Astrocyte (in vitro differentiated cells and primary cell): ENCODE measurements at places on chromosomes 2 and 18. TPM values are rescaled to one million over a fixed set of nuclear protein-coding genes. Genes with fewer than 3 reads are reported as not detected.

- DNase-seq = no peak
Measured at GRCh38 chr2:64487256-64488049, 33.5 kb downstream of the LGALSL start.

GRCh38 chr2:195049372-195050031, 607.5 kb upstream of the SLC39A10 start:
- peak; percentile 47 for DNase-seq

DNA sequence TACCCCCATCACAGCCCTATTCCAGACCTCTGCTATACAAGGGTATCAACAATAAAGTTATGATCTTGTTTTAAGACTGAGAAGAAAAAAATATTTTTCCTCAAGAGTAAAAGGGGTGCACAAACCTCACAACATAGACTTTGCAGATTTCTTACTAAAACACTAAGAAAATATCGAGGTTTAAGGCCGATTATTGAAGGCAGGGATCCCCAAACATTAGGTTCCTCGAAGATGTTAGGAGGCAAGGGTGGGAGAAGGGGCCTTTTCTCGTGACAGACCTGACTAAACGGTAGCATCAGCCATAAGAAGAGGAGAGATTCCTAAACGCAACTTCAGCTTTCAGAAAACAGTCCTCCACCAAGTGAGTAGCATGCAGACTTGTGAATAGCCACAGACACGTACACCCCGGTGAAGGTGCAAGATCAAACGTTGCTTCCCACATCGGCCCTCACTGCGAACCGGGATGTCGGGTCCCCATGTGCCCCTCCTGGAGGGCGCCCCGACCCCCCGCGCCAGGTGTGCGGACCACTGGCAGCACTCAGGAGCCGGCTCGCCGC, 678 bp downstream of the PIAS2 start:
- DNase-seq = peak; percentile 44

DNA sequence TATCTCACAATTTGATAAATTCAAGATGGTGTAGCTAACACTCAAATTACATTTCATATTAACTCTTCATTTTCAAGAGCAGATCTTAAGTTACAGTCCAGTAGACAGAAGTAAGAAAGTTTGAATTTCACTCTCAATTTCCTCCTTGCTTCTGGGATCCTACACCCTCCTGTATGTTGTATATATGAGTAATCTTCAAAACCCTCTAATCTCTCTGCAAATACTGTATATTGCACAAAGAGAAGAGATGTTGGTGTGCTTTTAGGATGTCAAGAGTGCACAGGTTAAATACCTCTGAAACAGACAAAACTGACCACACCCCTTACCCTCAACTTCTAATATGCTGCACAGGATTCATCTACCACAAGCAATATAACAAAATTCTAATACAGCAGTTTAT, 6.7 kb downstream of the CHST9 start:
- DNase-seq = no peak

DNA sequence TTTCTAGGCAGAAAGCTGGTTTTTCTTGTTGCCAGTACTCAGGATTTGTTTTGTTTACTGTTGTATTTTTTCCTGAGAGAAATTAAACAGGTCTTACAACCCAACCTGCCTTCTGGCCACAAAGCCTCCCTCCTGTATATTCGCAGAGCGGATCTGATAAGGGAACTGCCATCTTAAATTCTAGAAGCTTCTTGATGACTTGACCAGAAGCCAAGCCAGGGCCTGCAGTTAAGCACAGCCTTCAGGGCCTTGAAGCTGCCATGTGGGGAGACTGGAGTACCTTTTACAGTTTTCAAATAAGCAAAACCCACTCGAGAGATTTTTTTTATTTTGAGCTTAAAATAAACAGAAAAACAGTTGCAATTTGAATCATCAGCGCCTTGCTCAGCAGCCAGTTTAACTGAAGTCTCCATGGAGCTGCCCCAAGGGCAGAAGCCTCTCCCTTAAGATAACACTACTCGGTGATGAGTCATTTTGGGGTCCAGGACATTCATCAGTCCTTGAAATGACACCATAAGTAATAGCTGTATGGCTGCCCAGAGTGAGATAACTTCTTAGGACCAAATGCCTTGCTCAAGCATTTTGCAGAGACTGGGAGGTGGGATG, 51.5 kb upstream of the PHLPP1 start:
- DNase-seq = peak; percentile 69

GRCh38 chr2:186903216-186903615, 54.2 kb upstream of the ZSWIM2 start:
- peak; percentile 8 for DNase-seq

GRCh38 chr2:127063701-127064590, 43.0 kb downstream of the BIN1 start:
- no peak for DNase-seq

DNA sequence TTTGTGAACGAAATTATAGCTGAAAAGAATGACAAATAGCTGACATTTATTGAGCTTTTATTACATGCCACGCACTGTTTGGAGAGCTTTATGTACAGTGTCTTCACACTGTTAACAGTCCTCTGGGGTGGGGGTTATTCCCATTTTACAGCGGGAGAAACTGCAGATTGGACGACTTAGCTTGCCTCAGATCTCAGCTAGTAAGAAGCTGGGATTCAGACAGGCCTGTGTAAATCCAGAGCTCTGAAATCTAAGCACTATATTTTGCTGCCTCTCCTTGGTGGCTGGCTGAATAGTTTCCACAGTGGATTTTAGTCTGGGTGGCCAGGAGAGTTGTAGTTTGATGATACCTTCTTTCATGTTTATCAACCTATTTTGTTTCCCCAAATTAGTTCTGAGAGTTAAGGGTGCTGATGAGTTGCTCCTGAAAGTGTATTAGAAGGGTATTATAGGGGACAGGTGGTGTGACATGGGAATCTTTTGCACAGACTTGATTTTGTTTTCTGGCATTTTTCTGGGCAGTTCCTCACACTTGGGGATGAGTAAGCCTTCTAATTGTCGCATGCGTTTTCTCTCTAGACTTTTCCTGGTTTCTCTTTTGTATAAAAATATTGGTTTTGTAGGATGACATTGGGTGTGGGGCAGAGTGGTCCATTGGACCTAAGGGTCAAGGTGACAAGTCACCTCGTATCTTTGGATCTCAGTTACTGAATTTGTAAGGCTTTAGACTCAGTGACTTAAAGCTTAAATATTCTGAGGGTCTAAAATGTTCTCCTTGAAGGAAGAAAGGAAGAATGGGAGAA, 1.5 kb downstream of the ACSL3 start:
- no peak for DNase-seq

DNA sequence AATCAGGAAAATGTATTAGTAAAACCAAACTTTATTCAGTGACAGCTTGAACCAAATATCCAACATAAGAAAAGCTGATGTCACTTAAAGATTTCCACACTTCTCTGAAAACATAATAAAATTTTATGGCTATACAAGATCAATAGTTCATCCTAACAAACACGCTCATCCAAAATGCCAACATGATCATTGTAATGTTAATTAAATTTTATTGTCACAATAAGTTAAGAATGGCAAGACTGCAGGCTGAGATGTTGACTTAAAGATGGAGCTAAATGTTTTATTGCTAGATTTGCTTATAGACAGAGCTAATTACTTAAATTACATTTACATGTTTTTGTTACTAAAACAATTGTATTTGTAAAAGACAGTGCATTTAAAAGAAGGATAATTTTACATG, 140.3 kb downstream of the ERBB4 start:
- DNase-seq = no peak

DNA sequence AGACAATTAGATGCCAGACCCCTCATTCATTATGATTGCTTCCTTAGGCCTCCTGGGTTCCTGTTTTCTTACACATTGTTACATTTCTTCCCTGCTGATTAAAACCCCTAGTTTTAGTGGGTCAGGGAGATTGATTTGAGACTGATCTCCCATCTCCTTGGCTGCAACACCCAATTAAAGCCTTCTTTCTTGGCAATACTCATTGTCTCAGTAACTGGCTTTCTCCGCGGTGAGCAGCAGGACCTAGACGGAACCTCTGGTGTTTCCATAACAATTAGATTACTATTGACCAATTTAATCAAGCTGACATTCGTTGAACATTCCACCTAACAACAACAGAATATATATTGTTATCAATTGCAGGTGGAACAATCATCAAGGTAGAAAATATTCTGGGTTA, 1676.4 kb upstream of the SLC39A10 start:
- DNase-seq = no peak

DNA sequence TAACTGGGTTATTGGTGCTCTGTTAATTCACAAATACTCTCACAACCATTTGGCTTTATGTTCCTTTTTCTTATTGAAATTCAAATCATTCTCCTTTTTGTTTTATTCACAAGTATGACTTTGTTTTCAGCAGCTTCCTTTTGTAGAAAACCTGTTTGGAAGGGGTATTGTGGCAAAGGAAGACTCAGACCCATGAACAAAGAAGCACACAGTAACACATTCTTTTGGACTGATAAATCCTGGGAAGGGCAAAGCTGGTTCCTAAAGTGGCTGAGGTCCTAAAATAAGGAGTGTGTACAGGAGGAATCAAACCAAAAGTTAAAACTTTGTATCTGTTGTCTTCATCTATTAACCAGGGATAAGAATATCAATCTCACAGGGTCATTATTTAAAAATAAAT, 374.7 kb upstream of the FIGN start:
- DNase-seq = no peak

- DNase-seq = no peak
Measured at GRCh38 chr18:12061685-12062084, 32.0 kb upstream of the ANKRD62 start.

DNA sequence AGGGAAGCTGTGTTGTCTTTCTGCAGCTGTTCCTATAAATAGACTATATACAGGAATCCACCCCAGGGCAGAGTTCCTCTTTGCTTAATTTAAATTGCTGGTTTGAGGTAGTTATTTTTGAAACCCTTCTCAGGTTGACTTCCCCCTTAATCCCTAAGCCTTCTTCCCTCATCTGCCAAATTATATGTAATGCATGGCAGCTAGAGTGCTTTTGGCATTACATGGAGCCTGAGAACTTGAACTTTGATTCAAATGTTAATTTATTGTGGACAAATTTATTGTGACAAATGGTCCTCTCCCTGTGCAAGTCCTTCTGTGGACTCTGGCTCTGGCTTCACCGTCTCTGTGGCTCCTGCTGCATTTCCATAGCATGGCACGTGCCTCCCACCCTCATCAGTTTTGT, 29.2 kb downstream of the MYO1B start:
- DNase-seq = no peak

GRCh38 chr18:40607542-40608148, 1347.4 kb upstream of the PIK3C3 start:
- no peak for DNase-seq

- DNase-seq = peak; percentile 61
Measured at GRCh38 chr2:14634489-14635390, 2.2 kb downstream of the LRATD1 start.

GRCh38 chr2:218166791-218167190, at the start of gene CXCR1:
Gene CXCR1, minus strand, starts transcription at chr2:218166962. Its CDS starts 1,751 bp downstream, at chr2:218165211.
- no peak for DNase-seq

DNA sequence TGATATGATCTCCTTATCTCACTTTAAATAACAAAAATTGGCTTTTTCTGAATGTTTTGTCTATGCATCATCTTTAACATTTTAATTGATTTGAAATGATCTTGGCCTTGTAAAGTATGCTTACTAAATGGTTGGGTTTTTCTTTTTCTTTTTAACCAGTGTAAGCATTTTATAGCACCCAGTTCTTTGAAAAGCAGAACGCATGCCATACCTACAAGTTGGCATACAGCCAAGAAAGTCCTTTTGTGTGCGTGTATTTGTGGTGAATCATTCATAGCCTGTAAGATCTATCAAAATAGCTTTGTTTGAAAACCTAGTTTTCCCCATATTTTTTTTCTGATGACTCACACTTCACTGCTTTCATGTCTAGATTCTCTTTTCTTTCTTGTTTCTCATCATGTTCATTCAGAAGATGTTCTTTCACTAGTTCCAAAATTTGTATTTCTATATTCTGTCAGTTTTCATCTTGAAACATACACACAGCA, 4.1 kb upstream of the VRK2 start:
- peak; percentile 93 for DNase-seq

DNA sequence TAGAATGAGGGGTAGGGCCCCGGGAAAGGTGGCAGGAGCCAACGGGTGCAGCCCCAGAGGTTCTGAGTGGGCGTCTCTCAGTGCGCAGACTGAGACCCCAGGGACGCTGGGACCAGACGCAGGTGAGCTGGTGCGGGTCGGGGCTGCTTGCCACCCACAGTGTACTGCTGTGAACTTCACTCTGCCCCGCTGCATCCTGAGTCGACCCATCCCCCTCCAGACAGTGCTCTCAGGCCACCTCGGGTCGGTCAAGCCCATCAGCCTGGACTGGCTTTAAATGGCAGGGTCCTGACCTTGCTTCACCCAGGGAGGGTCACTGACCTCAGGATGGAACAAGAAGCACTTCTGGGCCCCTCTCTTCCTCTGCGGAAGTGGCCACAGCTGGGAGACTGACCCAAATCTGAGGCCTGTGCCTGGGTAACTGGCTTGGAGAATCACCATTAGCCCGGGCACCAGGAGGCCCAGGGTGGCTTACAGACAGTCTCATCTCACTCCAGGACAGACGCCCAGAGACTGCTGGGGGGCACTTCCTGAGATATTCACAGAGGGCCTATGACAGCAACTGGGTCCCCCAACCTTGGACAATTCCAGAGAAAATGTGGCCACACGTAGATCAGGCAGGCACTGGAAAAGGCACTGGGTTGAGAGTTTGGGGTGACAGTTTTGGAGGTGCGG, 23.7 kb upstream of the BOK start:
- DNase-seq = no peak

DNA sequence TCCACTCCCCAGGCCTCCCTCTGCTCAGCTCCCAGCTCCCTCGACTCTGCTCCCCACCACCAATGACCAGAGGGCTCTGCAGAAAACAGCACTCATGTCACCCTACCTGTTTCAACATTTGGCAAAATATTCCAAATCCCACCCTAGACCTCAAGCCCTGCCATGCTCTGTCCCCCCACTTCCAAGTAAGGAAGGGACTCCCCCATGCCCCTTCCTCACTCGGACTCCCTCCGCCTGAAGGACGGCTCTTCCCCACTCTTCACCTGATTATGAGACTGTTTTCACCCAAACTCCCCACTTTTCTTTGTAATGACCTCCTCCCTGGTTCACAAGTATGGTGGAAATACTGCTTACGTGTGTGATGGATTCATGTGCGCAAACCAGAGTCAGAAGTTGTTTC, 208.4 kb downstream of the MGAT5 start:
- DNase-seq = no peak

DNA sequence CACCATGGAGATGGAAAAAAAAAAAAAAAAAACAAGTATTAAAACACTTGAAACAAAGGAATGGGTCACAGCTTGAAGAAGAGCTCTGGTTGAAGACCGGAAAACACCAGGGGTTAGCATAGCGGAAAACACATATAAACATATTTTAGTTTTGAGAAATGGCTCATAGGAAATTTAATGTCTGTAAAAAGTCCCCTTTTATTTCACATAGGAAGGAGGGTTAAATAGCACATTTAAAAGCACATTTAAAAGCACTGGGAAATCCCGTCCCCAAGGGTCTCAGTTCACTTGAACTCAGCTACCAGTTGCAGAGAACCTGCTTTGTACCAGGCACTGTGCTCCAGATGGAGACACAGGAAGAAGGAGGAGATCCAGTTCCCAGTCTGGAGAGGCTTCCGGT, 65.5 kb downstream of the KCNE4 start:
- DNase-seq = no peak

GRCh38 chr18:32919799-32920198, 147.0 kb upstream of the KLHL14 start:
- peak; percentile 22 for DNase-seq

Gene MTX2
- 25.2 and 29.0 TPM in 2 replicates for total RNA-seq

Gene ZNF804A
- total RNA-seq = 0.22 and 0.32 TPM in 2 replicates

Gene CGREF1
- 1.8 and 3.0 TPM in 2 replicates for total RNA-seq

Gene PSMA8
- not detected in 2 replicates for total RNA-seq
